Cardiac fibroblast (primary cell): ENCODE measurements at places on chromosomes 7 and 10.

GRCh38 chr7:82018226-82018625 is 248.4 kb upstream of the HGF start:
- peak; percentile 51 for DNase-seq

DNA sequence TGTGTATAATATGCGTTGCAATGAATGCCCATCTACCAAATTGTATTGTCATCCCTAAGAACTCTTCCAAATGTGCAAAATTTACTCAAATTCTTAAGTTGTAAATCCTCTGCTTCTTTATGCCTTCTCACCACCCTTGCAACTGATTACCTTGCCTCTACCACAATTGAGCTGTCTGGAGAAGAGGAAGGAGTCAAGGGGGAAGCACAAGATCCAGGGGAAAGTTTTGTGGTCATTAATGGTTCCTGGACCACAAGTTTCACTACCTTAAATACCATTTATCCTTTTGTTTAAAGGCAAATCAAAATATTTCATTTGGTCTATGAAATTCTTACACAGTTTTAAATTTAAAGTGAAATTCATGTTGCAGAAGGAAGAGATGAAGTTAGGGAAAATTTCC is 16.7 kb downstream of the CRPPA start:
- DNase-seq = no peak

DNA sequence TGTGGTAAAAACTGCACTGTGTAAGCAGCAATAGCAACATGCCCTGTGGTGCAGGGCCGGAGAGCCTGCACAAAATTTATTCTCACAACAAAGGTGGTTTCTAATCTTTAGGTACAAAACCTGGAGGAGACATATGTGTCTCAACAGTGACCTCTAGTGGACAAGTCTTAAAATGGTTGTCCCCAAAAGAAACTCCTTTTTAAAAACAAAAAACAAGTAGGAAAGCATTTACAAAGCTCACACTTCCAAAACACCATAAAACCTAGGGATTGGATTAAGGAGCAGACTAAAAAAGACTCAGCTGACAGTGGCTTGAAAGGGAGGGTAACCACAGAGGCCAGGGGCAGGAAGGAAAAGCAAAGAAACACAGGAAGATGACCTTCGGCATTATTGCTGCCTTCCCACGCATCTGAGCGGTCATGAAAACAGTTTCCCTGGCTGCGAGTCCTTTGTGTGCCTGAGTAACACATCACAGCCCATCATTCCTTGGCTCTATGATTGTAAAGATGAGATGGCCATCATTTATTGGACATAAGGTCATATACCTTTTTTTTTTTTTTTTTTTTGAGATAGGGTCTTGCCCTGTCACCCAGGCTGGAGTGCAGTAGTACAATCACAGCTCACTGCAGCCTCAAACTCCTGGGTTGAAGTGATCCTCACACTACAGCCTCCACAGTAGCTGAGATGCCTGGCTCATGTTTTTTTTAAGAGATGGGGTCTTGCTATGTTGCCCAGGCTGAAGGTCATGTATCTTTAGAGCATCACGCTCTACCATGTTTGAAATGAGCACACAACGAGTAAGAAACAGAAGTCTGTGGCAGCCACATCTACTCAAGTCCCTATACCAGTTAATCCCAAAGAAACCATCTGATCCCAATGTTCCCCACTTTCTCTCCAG is 39.5 kb downstream of the RSU1 start:
- DNase-seq = peak; percentile 78

- peak; percentile 78 for DNase-seq
These were observed at the start of gene ARID5B for GRCh38 chr10:61900829-61901792. Gene ARID5B (plus strand): TSS chr10:61901699. CDS start chr10:61901710, 11 bp downstream.

DNA sequence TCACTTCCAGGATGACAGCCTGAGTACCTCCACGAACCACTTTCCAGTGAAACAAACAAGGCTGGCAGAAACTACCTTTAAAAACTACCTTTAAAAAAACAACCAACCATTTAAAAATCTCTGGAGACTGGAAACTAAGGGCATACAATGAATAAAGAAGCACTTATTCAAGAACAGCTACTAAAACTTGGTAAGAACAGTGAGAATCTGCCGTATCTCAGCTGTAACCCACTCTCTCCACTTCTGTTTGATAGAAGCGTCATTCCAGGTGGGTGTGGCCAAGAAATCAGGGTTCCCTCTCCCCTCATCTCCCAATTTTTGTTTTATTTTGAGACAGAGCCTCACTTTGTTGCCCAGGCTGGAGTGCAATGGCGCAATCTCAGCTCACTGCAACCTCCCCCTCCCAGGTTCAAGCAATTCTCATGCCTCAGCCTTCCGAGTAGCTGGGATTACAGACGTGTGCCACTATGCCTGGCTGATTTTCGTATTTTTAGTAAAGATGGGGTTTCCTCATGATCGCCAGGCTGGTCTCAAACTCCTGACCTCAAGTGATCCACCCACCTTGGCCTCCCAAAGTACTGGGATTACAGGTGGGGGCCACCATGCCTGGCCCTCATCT is 158.8 kb upstream of the CHST15 start:
- no peak for DNase-seq

DNA sequence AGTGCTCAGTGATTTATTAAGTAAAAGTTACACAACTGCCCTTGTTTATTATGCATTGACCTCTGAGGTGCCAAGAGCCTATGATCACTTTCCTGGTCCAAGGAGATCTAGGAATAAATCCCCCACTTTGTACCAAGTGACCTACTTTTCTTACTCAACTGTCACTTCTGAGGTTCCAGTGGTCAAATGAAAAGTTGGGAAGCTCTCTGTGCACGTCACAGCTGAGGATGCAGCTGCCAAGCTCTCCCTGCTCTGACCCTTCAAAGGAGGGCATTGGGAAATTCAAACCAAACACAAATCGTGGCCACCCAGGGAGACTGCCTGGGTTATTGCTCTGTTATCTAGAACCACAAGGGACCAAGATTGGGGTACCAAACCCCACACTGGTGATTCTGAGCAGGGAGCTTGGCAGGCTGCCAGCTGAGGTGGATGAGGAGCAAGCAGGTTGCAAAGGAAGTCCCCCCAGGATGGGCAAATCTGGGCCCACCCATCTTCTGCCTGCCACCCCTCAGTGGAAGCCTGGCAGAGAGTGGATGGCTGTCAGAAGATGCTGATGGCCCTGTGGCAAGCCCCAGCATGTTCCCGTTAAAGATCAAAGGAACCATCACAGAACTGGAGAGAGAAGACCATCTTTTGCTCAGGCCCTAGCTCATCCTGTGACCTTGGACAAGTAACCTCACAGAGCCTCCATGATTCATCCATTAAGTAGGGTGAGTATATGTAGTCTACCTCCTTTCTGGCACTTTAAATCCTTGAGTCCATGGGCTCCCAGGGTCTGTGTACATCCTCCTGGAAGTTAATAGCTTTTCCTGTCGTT is 106.8 kb downstream of the PPP1R3C start:
- no peak for DNase-seq

DNA sequence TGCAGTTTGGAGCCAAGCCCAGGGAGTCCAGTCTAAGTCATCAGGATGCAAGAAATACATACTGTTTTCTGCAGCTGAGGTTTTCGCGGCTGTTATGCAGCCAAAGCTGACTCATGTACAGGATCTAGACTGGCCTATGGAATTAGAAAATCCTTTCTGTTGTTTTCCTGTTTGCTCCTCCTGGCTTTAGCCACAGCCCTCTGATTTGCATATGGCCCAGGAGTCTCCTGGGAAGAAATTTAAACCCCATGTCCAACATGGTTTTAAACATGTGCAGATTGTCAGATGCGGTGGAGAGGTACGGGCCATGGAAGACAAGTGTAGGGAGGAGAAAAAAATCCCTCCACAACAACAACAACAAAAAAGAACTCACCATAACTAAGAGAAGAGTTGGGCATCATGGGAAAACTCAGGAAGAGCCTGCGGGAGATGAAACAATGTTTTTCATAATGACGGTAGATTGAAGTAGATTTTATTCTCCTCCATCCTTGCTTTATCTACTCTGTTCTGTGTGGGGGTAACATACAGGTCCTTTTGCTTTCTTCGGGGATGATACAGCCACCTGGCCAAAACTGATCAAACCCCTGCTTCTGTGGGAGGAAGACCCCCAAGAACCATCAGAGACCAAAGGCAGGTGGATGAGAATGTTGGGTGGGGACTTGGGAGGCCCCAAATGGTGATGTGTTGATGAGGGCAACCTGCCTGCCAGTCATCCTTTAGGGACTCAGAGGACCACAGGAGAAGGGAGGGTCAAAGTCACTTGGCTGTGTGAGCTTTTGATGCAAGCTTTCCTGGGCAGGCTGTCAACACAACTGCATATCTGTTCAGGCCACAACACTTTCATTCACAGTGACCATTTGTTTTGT is 29.8 kb upstream of the GNA12 start:
- DNase-seq = peak; percentile 92
